ENCODE measurements at places on chromosomes 4 and X. TPM values are rescaled to one million over a fixed set of nuclear protein-coding genes. Genes with fewer than 3 reads are reported as not detected.

- no peaks in the 10 kb centered on the region for H3K4me1 ChIP-seq
- H3K36me3 ChIP-seq = no peaks in the 10 kb centered on the region
- no peaks in the 10 kb centered on the region for H3K27me3 ChIP-seq
- no peak overlapping the region for H3K27ac ChIP-seq
- DNase-seq = no peak
- H3K4me3 ChIP-seq = no peak overlapping the region
Observed at GRCh38 chr4:100582146-100582545, 64.3 kb upstream of the EMCN start.

DNA sequence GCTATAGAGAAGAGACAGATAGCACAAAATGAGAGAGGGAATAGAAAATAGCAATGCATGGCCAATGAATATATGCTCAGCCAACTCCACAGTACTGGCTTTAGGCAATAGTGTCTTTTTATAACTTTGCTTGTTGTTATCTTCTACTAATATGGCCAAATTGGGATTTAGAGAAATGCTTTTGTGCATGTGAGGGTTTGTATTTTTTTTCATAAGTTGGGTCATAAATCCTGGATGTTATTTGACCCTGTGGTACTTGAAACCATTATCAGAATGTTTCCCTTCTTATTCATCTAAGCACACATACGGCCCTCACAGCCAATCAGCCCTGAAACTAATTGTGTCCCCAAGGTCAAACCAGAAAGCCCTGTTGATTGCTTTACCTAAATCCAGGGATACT, 35.2 kb upstream of the LPAR4 start:
- H3K4me3 ChIP-seq = no peak overlapping the region
- H3K4me1 ChIP-seq = no peaks in the 10 kb centered on the region
- no peak for DNase-seq
- H3K27ac ChIP-seq = no peak overlapping the region
- H3K27me3 ChIP-seq = no peaks in the 10 kb centered on the region

DNA sequence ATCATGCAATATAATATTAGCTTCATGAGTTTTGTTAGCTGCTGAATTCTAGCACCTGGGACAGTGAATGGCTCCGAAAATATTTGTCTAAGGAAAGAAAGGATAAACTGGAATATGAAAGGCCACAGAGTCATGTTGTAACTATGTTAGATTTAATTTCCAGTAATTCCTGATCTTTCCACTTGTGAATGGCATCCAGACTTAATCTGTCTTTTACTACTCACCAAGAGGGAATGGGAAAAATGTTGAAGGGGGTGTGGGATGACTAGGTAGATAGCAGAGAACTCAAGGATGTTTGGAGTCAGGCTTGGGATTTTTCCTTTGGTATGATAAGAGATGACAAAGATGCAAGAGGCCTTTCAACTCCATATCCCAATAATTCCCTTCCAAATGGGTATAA, 9.4 kb downstream of the ADH6 start:
- H3K27me3 ChIP-seq = no peaks in the 10 kb centered on the region
- DNase-seq = no peak
- H3K4me1 ChIP-seq = no peaks in the 10 kb centered on the region

DNA sequence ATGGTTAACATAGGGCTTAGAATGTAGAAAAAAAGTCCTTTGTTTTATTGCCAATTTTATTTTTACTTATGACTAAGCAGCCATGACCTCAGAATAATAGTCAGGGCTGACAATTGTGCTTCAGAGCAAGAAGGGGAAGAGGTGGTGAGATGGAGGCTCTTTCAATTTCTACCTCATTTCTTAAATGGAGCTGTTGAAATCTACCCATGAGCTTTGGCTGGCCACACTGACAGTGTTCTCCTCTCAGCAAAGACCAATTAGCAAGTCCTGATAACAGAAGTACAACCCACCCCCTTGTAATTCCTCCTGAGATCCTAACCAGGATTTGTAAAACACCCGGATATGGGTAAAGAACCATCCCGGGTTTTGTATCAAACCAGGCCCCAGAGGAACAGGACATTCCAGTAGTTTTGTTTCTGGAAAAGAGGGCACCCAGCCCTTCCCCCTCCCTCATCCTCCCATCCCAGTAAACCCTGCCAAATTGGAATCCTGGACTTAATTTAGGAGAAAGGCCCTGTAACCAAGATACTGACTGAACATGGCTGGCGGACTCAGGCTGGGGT, at the start of gene HEPH:
HEPH (plus strand) TSS at position 399 of the 563 bp plus-strand sequence. CDS start 6,324 bp downstream, outside the sequence.
- DNase-seq = no peak
- H3K36me3 ChIP-seq = no peaks in the 10 kb centered on the region
- no peaks in the 10 kb centered on the region for H3K27me3 ChIP-seq

DNA sequence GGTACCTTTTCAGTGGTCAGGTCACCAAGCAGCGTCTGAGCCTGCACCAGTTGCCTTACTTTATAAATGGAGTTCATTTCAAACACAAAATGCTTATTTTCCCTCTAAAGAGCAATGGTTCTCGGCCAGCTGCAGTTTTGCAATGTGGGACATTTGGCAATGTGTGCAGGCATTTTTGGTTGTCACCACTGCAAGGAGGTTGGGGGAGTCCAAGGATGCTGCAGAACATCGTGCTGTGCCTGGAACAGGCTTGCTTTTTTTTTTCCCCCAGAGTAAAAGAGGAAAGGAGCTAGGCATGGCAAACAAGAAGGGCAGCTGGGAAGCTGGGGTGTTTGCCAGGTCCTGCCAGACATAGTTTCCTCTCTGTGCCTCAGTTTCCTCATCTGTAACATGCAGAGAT, 115.6 kb downstream of the GPR143 start:
- H3K4me3 ChIP-seq = no peak overlapping the region
- no peaks in the 10 kb centered on the region for H3K36me3 ChIP-seq
- DNase-seq = no peak
- H3K27me3 ChIP-seq = no peaks in the 10 kb centered on the region

DNA sequence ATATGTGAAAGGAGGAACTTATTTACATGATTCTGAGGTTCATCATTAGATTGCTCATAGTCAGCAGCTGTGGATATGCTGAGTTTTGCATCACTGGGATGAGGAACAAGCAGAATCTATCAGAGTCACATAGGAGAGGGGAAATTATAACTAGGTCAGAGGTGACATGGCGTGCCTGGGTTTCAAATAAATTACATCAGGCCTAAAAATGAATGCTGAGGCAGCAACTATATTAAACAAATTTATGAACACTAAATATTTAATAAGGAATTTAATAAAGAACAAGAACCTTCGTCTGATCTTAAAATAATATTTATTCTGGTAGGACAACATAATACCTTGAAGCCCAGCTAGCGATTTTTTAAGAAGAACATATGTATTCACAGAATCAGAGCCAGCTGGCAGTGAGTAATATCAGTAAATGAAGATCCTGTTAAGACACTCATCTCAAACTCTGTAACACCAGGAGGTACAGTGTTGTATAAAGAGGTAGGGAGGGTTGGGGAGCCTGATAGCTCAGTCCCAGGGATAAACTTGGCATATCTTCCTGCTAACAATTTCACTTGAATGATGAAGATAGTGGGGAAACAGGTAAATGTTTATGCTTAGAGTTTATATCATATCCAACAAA, 60.9 kb upstream of the HS3ST1 start:
- H3K4me1 ChIP-seq = no peaks in the 10 kb centered on the region
- no peaks in the 10 kb centered on the region for H3K36me3 ChIP-seq
- H3K4me3 ChIP-seq = no peak overlapping the region
- no peak for DNase-seq

- no peaks in the 10 kb centered on the region for H3K36me3 ChIP-seq
- no peak for DNase-seq
- no peak overlapping the region for H3K4me3 ChIP-seq
- H3K4me1 ChIP-seq = peaks cover 4% of the 10 kb centered on the region
Observed at GRCh38 chr4:146273204-146273901, 59.0 kb downstream of the REELD1 start.

GRCh38 chr4:105989485-105990242, 94.4 kb downstream of the NPNT start:
- peaks cover 33% of the 10 kb centered on the region for H3K4me1 ChIP-seq
- no peaks in the 10 kb centered on the region for H3K36me3 ChIP-seq
- DNase-seq = no peak

GRCh38 chrX:153948002-153948466, 3.6 kb upstream of the RENBP start:
- no peaks in the 10 kb centered on the region for H3K27me3 ChIP-seq
- H3K27ac ChIP-seq = peak overlapping the region; percentile 82
- peaks cover 37% of the 10 kb centered on the region for H3K36me3 ChIP-seq
- no peak for DNase-seq

- no peaks in the 10 kb centered on the region for H3K4me1 ChIP-seq
- H3K27ac ChIP-seq = no peak overlapping the region
- no peaks in the 10 kb centered on the region for H3K36me3 ChIP-seq
- DNase-seq = no peak
- H3K4me3 ChIP-seq = no peak overlapping the region
Observed at GRCh38 chr4:29046781-29047180, 1673.4 kb upstream of the PCDH7 start.

DNA sequence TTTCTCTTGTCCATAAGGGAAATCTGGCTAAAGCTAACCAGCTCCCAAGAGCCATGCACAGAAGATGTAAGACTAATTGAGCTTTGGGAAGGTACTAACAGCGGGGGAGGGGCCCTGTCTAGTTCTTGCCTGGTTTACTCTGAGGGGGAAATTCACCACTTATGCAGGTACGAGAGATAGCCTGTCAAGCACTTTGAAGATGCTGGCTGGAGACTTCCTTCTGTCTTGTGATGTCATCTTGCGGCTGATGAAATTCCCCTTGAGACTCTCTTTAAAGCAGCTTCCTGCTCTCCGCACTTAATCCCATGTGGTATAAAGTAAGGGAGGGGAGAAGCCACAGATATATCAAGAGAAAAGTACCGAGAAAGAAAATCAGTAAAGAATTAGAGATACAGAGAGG, 345.3 kb downstream of the MAPK10 start:
- H3K27ac ChIP-seq = no peak overlapping the region
- no peak for DNase-seq
- peaks cover 25% of the 10 kb centered on the region for H3K4me1 ChIP-seq
- no peaks in the 10 kb centered on the region for H3K27me3 ChIP-seq

DNA sequence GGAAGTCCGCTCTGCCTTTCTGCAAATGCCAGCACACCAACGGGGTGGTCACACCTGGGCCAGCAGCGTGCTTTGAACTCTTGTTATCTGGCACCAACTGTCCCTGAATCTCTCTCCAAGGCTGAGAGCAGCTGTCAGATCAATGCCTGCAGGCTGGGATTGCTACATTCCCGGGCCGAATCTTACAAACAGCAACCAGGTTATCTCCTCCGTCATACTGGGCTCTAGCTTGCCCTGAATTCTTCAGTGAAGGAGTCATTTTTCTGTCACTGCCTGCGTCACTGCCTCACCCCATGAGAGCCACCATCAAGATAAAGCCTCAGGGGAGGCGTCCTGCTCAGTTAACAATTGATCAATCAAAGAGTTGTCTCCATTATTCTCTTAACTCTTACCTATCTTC, 329.4 kb upstream of the PPARGC1A start:
- no peaks in the 10 kb centered on the region for H3K27me3 ChIP-seq
- no peak overlapping the region for H3K27ac ChIP-seq
- no peak for DNase-seq
- H3K36me3 ChIP-seq = no peaks in the 10 kb centered on the region

DNA sequence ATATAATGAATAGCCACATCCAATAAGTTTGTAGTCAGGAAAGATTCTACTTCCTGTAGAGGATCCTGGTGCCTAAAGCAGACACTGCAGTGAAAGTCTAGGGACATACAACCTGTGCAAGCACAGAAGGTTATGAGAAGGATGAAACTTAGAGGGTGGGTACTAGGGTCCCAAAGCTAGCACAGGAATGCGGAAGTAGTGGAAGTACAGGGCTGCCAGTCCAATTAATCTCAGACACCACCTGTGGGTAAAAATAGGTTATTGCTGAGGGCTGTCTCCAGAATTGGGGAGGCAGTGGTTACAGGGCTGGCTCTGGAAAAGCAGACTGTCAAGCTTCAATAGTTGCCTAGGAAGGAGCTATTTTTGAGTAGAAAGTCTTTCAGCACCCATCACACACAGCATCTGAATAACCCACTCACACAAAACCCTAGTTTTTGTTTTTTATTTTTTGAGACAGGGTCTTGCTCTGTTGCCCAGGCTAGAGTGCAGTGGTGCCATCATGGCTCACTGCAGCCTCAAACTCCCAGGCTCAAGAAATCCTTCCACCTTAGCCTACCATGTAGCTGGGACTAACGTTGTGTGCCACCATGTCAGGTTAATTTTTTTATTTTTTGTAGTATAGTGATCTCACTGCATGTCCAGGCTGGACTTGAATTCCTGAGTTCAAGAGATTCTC, 50.8 kb upstream of the ELF2 start:
- H3K36me3 ChIP-seq = no peaks in the 10 kb centered on the region
- H3K4me1 ChIP-seq = no peaks in the 10 kb centered on the region
- no peak overlapping the region for H3K4me3 ChIP-seq
- no peaks in the 10 kb centered on the region for H3K27me3 ChIP-seq

DNA sequence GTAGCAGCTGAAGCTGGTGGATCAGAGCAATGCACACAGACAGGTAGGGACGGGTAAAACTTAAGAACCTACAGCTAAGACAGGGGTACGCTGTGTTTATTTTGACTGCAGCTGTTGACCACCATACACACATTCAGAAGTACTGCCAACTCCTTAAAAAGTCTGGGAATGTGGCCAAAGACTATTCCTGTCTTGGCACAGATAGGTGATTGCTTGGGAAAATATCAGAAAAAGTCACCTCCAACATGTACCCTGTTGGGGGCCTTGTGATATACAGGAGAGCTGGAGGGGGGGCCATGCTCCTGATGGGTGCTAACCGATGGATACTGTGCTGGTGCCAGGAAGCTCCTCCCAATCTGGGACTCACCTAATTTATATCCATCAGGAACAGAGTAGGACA, 121.2 kb downstream of the VCX2 start:
- no peaks in the 10 kb centered on the region for H3K36me3 ChIP-seq
- H3K4me3 ChIP-seq = no peak overlapping the region
- H3K27ac ChIP-seq = peak overlapping the region; percentile 68

GRCh38 chrX:7261672-7262332, 113.8 kb upstream of the PUDP start:
- DNase-seq = no peak
- no peaks in the 10 kb centered on the region for H3K4me1 ChIP-seq
- H3K27me3 ChIP-seq = no peaks in the 10 kb centered on the region

DNA sequence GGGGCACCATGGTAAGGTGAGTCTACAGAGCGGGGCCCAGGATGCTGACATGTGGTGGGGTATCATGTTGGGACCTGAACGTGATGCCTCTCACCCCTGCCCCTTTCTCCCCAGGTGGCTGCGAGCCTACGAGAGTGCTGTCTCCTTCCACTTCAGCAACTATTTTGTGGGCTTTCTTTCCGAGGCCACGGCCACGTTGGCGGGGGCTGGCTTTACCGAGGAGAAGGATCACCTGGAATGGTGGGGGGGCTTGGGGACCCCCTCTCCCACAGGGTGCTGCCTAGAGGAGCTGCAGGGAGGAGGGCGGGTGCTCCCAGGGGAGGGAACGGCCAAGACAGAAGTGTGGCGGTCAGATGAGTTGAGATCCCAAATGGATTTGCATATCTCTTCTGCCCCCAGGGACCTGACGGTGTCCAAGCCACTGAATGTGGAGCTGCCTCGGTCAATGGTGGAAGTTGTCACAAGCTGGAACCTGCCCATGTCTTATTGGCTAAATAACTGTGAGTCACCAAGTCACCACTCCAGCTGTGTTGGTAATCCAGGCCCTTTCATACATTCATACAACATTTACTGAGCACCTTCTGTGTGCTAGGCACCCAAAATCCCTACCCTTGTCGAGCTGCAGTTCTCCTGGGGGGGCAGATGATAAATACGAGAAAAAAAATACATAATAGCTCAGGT, 5.5 kb downstream of the PORCN start:
- no peak overlapping the region for H3K4me3 ChIP-seq
- peaks cover 7% of the 10 kb centered on the region for H3K4me1 ChIP-seq
- no peak for DNase-seq
- H3K27me3 ChIP-seq = no peaks in the 10 kb centered on the region
- no peak overlapping the region for H3K27ac ChIP-seq

ASB9 gene
- 1.3 TPM for total RNA-seq

IQCM gene
- not detected for total RNA-seq

Data from left ventricle myocardium inferior (tissue), 1 donor.